ENCODE measurements at places on chromosomes 7 and 10. TPM values are rescaled to one million over a fixed set of nuclear protein-coding genes. Genes with fewer than 3 reads are reported as not detected.

GRCh38 chr10:20274571-20274970 lies 458.3 kb downstream of the PLXDC2 start:
- H3K4me1 ChIP-seq = no peaks in the 10 kb centered on the region
- H3K27me3 ChIP-seq = no peaks in the 10 kb centered on the region
- H3K27ac ChIP-seq = no peak overlapping the region
- H3K36me3 ChIP-seq = no peaks in the 10 kb centered on the region
- no peak for DNase-seq
- H3K4me3 ChIP-seq = no peak overlapping the region

- H3K4me3 ChIP-seq = no peak overlapping the region
- no peaks in the 10 kb centered on the region for H3K27me3 ChIP-seq
- no peaks in the 10 kb centered on the region for H3K36me3 ChIP-seq
- no peak for DNase-seq
- peaks cover 4% of the 10 kb centered on the region for H3K4me1 ChIP-seq
Measured at GRCh38 chr7:17063045-17063383, 181.2 kb upstream of the AGR3 start.

DNA sequence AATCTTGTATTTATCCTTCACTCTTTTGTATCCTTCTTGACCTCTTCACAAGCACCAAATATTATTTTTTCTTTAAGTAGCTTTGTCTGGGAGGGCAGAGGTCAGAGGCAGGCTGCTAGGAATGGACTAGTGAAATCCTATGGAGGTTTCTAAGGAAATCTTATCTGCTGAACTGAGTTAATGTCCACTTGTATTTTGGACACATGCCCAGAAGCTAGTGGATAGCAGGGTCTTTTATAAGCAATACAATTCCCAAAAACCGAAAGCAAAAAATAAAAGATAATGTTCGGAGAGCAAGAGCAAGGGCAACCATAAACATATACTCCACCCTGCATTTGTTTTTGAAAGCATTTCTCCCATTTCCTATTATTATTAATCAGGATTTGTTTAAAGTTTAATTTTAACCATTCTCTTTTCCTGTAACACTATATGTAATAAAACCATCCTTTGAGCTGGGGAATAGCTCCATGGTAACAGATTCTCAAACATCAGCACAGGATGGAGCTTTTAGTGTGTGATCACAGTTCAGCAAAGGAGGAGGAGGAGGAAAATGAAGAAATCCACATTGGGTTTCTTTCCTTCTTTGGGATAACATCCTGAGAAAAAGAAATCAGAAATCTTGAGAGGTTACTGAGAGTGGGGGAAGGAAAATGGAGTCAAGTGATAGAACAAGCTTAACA lies 328.2 kb upstream of the LRRN3 start:
- H3K4me3 ChIP-seq = no peak overlapping the region
- no peak for DNase-seq
- no peak overlapping the region for H3K27ac ChIP-seq
- no peaks in the 10 kb centered on the region for H3K4me1 ChIP-seq
- no peaks in the 10 kb centered on the region for H3K36me3 ChIP-seq
- no peaks in the 10 kb centered on the region for H3K27me3 ChIP-seq

The CFAP70 gene
- polyA plus RNA-seq = not detected

The ADAM12 gene
- 0.07 TPM for polyA plus RNA-seq
